Hindlimb muscle (tissue), 1 donor: ENCODE measurements at places on chromosomes 1 and 21. TPM values are rescaled to one million over a fixed set of nuclear protein-coding genes. Genes with fewer than 3 reads are reported as not detected.
A peak's percentile ranks its signal among the peaks of the same experiment; 100 is the strongest.

Gene SMCP
- not detected for polyA plus RNA-seq

Gene PKP1
- 11.1 TPM for polyA plus RNA-seq

Gene ALDH9A1
- polyA plus RNA-seq, result 45.9 TPM

Gene ZNF593OS
- 2.3 TPM for polyA plus RNA-seq

Gene CHODL
- 89.6 TPM for polyA plus RNA-seq

DNA sequence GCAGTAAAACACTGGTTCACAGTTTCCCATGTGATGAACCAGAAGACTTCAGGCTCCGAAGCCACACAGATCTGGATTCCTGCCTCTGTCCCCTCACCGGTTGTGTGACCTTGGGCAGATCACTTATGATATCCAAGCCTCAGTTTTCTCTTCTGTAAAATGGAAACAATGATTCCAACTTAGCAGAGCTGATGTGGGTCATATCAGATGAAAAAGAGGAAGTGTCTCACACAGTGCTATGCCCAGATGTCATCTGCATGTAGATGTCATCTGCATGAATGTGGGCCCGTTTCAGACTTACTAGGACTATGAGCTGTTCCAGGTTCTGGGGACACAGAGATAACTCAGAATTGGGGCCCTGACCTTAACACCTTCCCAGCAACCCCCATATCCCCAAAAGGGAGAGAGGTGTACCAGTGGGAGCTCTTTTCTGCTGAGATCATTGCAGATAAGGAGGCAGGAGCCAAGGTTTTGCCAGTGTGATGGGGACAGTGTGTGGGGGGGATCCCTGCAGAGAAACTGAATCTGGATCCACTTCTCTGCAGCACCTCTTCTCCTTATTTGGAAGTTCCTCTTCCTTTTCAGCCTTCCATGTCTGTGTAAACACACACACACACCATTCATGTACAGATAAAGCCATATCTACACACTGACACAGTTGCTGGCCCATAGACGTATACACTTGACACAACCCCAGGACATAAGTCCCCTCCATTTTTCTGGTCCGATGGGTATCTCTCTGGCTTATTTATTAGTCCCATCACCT is 5.0 kb upstream of the ADGRB2 start:
- DNase-seq, result no peak

DNA sequence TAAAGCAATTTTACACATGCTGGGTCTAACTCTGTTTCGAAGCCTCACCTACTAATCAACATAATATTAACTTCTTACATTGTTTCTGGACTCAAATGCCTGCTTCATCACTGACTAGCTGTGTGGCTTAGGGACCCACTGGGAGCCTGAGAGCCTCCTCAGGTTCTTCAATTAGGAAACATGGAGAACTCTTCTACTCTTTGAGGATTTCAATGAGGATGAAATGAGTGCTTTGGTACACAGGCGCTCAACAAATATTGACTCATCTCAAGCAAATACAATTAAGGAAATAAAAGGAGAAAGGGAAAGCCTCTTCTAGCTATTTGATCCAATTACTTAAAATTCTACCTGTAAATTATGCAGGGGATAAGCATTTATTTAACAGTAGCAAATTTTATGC is 84.4 kb upstream of the JAK1 start:
- no peak for DNase-seq

GRCh38 chr1:26583646-26584485 is 54.3 kb downstream of the RPS6KA1 start:
- DNase-seq, result no peak

GRCh38 chr1:6496365-6496721 is 4.9 kb upstream of the PLEKHG5 start:
- DNase-seq, result no peak

DNA sequence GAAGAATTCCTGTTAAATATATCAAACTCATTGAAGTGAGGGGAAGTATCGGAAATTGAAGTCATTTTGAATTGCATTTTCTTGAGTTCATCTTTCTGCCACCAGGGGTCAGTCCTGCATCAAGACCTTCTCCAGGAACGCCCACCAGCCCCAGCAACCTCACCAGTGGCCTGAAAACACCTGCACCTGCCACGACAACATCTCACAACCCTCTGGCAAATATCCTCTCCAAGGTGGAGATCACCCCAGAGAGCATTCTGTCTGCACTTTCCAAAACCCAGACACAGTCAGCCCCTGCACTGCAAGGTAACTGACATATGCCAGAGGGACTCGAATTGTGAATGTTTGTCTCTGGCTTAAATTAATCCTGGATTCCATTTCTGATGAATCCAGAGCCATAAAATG is 22.8 kb upstream of the TARS2 start:
- peak; percentile 36 for DNase-seq

DNA sequence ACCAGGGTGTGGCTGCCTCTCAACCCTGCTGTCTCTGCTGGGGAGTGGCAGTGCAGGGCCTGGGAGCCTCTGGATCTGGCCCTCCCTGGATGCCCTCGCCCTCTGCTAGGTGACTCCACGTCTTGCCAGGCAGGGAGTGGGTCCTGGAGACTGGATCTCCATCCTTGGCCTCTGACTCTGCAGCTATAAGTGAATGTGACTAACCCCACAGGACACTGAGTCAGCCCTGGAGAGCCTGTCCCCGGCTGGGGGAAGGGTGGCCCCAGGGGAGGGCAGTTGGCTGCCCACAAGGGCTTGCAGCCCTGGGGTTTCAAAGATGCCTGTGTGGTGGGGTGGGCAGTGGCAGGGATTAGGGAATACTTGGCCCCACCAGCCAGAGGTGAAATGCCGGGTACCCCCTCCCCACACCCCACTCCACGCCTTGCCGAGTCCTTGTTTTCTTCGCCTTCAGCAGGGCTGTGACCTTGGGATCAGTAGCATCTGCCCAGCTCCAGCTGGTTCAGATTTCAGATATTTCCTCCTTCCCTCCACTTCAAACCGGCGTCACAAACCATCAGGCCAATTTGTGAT is 1.9 kb upstream of the MYBPH start:
- no peak for DNase-seq

DNA sequence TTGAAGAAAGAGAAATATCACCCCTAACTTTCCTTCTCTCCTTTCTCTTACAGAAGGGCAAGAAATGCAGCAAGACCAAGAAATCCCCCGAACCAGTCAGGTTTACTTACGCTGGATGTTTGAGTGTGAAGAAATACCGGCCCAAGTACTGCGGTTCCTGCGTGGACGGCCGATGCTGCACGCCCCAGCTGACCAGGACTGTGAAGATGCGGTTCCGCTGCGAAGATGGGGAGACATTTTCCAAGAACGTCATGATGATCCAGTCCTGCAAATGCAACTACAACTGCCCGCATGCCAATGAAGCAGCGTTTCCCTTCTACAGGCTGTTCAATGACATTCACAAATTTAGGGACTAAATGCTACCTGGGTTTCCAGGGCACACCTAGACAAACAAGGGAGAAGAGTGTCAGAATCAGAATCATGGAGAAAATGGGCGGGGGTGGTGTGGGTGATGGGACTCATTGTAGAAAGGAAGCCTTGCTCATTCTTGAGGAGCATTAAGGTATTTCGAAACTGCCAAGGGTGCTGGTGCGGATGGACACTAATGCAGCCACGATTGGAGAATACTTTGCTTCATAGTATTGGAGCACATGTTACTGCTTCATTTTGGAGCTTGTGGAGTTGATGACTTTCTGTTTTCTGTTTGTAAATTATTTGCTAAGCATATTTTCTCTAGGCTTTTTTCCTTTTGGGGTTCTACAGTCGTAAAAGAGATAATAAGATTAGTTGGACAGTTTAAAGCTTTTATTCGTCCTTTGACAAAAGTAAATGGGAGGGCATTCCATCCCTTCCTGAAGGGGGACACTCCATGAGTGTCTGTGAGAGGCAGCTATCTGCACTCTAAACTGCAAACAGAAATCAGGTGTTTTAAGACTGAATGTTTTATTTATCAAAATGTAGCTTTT is 2.4 kb downstream of the CCN1 start:
- DNase-seq, result no peak

- DNase-seq, result no peak
Observed at GRCh38 chr1:162388083-162388594, 6.6 kb downstream of the C1orf226 start.

DNA sequence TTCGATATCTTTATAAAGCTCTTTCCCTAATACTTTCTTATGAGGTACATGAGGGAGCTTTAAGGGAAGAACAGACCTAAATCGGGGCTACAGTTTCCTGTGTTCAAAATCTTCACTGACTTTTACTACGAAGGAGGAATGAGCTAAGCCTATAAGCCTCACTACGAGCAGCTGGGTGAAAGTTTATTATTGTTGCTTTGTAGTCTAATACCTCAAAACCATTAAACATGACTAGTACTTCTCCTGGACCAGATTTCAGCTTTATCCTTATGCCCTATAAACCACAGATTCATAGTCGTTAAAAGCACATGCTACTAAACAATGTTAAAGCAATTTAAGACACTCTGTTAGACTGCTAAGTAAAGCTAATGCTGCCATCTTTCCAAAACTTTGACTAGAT is 30.2 kb downstream of the NDC1 start:
- DNase-seq, result no peak

DNA sequence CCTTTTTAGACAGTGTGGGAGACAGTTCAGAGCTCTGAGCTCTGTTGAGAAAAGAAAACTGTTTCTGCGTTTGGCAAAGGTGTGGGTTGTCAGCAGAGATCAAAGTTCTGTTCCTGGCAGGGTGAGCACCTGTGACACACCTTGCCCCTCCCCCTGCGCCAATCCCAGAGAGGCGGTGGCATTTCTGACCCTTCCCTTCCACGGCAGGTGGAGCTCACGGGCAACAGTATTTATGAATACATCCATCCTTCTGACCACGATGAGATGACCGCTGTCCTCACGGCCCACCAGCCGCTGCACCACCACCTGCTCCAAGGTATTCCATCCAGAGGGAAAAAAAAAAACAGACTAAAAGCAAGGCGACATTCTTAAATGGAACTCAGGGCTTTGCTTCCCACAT is 20.7 kb downstream of the SIM2 start:
- DNase-seq, result no peak

- no peak for DNase-seq
Observed at GRCh38 chr1:202585590-202585933, 124.7 kb downstream of the SYT2 start.

- DNase-seq, result no peak
Observed at GRCh38 chr1:115040501-115040900, 10.9 kb downstream of the TSHB start.

GRCh38 chr1:43912607-43913006 is 21.0 kb upstream of the ARTN start:
- no peak for DNase-seq

- DNase-seq, result peak; percentile 44
Observed at GRCh38 chr1:220012259-220012658, 34.0 kb downstream of the EPRS1 start.

- DNase-seq, result no peak
Observed at GRCh38 chr1:70720521-70720920, 309.5 kb downstream of the CTH start.

DNA sequence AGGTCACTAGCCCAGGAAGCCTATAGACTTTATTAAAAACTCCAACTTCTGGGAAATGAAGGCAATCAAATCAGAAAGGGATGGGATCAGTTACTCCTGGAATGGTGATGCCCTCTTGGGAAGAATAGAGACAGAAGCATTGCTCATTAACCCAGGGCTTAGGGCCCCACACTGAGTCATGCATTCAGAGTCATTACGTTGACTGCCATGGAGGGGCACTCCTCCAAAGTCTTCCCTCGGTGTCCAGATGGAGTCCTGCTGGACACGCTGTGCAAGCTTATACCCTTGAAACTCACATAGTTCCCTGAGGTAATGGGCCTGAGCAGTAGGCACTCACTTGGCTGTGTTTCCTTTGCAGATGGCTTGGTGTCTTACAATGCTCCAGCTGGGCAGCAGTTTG is 35.2 kb upstream of the HSD17B7 start:
- DNase-seq, result no peak

DNA sequence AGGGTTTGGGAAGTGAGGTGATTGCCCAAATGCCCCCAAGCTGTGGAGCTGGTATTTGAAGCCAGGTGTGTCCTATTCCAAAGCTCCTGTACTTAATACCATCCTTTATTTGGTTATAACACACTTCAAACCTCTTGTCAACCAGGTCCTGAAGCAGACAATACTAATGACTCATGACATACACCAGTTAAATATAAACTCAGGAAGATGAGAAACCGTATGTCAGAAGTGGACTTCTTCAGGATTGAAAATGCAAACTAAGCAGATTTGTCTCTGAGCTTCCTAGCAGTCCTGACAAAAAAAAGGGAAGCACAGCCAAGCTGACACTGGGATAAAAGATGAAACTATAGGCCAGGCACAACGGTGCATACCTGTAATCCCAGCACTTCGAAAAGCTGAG is 70.6 kb downstream of the ALPL start:
- DNase-seq, result no peak

DNA sequence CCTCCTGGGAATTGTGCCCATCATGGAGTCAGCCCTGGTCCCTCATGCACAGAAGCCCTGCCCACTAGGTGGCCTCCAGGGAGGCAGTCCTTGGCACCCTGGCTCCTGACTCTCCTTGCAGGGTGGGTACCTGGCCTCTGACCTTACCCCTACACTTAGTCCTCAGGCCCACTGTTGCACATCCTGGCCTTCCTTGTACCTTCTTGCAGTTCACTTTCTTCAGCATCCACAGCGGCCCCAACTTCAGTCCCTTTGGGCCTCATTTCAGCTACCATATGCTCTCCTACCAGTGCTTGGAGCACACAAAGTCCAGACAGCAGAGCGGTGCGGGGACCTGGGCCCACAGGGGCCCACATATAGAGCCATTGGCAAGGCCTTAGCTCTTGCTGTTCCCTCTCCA is 19.2 kb upstream of the PARP1 start:
- no peak for DNase-seq

DNA sequence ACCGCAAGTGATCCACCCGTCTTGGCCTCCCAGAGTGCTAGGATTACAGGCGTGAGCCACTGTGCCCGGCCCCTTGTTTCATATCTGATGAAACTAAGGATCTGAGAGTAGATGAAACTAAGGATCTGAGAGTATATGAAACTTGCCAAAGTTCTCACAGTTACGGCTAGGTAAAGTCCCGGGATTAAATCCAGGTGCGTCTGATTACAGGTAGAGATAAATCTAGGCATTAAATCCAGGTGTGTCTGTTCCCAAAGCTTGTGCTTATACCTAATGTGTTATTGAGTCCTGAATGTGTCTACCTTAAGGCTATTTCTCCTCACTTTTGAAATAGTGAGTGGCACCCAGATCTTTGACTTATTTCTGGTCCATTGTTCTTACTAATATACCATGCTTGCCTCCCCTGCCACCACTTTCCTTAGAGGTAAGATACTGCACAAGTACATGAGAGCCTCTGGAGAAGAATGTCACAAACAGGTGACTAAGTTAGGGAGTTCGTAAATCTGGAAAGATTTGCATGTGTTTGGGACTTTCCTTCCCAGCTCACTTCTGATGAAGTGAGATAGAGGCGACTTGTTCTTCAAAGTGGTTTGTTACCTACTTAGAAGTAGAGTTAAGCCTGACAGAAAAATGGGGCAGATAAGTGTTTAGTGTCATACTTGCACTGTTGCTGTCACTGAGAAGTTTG is 66.5 kb downstream of the AK4 start:
- DNase-seq, result no peak

GRCh38 chr1:15173863-15174614 is 20.5 kb downstream of the TMEM51 start:
- no peak for DNase-seq

DNA sequence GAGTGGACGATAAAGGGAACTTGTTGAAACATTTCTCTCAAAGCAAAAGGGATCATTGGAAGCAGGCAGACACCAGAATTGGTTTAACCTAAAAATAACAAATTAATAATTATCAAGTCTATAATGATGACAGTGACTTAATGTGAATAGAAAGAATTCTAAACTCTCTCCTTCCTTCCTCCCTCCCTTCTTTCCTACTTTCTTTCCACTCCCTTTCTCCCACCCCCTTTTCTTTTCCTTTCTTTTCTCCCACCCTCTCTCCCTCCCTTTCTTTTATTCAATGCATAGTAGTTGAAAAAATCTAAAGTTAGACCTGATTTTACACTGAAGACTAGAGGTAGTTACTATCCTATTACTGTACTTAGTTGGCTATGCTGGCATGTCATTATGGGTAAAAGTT is 55.7 kb downstream of the PTPRC start:
- no peak for DNase-seq
